ENCODE measurements at places on chromosomes 7 and 10. TPM values are rescaled to one million over a fixed set of nuclear protein-coding genes. Genes with fewer than 3 reads are reported as not detected.

OR2A7 gene
- total RNA-seq, result not detected

CCSER2 gene
- 23.1 TPM for total RNA-seq

ZNF488 gene
- total RNA-seq, result not detected

NPTX2 gene
- 32.0 TPM for total RNA-seq

SPDYE18 gene
- not detected for total RNA-seq

GRCh38 chr7:1466524-1467271, 7.4 kb upstream of the MICALL2 start:
- no peak for DNase-seq

- DNase-seq, result no peak
These were observed 341.7 kb upstream of the SEMA3D start for GRCh38 chr7:85528581-85528980.

- DNase-seq, result no peak
These were observed 23.0 kb upstream of the ZRANB1 start for GRCh38 chr10:124918906-124919305.

DNA sequence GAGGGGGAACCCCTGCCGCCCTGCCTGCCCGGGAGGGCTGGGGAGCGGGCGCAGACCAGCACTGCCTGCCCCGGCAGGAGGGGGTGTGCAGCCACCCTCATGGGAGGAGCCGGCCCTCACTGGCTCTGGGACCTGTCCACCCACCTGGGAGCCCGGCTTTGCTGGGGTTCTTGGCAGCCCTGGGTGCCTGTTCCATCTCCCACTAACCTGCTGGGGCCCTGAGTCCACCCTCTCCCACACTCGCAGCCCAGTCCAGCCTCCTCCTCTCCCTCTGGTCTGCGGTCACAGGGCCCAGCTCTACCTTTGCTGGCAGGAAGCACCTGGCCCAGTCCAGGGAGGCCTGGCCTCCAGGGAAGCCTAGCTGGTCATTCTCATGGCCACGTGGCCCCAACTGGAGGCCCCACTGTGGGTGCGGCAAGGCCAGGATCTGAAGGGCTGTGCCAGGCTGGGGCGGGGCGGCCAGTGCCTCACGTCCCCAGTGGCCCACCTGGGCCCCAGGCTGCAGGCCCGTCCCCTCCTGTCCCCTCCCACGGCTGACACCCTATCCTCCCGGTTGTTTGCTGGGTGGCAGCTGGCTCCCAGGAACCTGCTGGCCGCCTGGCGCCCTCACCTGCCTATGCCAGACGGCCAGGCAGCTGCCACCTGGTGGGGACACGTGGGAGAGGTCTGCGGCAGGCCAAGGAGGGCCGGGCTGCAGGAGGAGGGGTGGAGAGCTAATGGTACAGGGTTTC, at the start of gene TMEM184A:
TMEM184A (minus strand) TSS at position 393 of the 731 bp plus-strand sequence. CDS start 721 bp downstream, outside the sequence.
- no peak for DNase-seq

DNA sequence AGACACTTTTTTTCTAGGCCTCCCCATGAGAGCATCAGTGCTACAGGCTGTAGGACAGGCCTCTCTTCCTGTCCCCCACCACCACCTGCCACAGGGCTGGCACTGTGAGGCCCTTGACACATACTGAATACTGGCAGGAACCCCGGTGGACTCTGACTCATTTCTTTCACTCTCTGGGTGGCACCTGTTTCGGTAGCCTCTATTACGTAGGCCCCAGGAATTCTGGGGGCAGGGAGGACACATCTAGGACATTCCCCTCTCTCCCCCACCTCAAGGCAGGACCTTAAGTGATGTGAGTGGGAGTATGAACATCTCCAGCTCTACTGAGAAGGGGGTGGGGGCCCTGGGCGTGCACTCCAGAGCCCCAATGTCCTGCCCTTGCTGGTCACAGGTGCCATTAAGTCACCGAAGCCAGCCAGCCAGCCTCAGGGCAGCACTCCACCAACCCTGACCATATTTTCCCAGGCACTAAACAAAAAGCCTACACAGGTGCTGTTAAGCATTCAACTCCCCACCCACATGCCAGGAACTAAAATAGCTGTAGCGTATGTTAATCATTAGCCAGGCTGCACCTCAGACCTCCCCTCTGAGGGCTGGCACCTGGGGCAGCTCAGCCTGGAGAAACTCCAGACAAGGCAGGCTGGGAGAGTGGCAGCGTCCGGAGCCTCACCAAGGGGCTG, 8.9 kb downstream of the ANXA11 start:
- DNase-seq, result no peak

GRCh38 chr10:118251791-118252190, 90.3 kb downstream of the FAM204A start:
- no peak for DNase-seq

DNA sequence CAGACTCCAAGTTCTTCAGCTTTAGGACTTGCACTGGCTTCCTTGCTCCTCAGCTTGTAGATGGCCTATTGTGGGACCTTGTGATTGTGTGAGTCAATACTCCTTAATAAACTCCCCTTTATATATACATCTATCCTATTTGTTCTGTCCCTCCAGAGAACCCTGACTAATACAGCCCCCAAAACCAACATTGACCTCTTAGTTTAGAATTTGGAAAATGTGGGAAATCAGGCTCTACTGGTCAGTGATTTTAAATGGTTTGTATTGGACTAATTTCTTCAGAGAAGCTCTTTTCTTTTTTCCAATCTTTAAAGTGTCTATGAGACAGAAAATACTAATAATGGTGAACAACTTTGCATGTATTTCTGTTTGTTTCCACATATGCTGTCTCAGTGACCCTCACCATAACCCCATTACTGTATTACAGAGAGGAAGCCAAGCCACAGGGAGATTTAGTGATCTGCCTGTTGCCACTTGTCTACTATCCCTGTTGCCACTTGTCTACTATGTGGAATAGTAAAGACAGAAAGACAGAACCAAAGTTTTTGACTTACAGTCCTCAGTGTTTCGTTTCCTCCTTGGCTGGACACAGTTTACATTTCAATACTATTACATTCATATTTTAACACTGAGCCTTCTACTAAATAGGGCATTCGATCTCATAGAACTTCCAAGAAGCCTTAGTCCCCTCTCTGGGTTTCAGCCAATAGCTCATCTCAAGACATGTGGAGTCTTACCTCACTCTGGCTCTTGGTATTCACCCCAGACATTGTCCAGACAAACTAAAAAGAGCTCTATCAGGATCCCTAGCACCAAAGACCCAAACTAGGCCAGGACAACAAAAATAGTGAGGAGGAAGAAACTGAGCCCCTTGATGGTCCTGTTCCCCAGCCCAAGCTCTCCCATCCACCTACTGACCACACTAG, 121.0 kb downstream of the AKR1D1 start:
- no peak for DNase-seq

- DNase-seq, result no peak
These were observed 52.9 kb downstream of the CLEC2L start for GRCh38 chr7:139576179-139576973.

DNA sequence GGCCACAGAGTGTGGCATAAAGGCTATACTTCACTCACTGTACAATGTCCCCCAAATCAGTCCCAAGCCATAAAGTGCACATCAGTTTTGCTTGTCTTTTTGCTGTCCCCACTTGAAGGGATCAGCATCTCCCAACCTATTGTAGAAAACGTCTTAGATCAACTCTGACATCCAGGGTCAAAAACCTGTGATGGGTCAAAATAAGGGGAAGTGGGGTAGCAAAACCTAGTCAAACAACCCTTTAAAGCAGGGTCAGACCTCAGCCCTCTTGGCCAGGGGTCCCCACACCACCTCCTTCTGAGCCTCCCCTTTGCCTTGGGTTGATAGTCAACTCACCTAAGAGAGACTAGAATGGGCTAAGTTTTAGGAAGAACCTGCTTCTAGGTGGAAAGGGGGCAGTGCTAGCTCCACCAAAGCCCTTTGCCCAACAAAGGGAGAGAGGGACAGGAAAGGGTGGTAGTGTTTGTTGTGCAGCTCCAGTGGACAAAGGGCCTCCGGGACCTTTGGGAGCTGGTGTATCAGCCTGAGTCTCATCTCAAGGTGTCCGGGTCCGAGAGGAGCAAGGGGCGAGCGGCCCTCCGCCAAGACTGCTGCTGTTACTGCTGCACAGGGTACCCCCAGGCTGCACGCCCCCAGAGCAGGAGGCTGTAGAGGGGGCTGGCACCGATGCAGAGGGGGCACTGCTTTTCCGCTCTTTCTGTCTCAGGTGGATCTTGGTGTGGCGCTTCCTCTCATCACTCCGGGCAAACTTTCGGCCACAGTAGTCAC, 3.3 kb downstream of the EGR2 start:
- DNase-seq, result no peak

DNA sequence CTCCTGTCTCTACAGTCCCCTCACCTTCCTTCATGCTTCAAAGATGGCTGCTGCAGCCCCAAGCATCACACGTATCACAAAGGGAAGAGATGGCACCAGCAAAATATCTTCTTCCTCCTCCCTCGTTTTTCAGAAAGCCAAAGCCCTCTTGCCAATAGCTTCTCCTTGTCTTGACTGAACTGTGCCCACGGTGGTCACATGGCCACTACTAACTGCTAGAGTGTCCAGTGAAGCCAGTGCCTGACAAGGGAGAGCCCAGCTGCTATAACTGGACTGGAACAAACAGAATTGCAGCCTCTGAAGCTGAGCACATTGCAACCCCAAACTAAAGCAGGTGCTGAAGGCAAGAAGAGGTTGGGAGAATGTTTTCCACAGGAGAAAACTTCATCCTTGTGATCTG, 120.8 kb upstream of the RET start:
- DNase-seq, result no peak
